ENCODE measurements at places on chromosomes 5 and 9.

GRCh38 chr9:135480071-135480939 lies 723 bp downstream of the PPP1R26 start:
- no peak for DNase-seq

DNA sequence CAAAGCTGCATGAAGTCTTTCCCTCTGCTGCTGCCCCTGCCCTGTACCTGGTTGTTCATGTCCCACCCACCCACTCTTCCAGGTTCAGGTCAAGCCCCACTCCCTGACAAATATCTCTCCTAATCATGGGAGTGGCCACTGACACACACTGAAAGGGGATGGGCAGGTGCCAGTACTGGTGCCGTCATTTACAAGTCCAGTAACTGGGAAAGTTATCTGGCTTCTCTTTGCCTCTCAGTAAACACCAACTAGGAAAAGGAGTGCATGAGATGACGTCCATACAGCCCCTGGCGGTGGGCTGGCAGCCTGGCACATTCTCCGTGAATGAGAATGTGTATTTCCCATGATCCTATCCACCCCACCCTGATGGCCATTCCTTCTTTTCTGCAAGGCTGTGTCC lies 225.2 kb downstream of the FSTL4 start:
- no peak for DNase-seq

GRCh38 chr9:8750639-8751051 lies 951.1 kb upstream of the DMAC1 start:
- DNase-seq = no peak

GRCh38 chr5:53030893-53031292 lies 41.7 kb downstream of the ITGA2 start:
- no peak for DNase-seq

DNA sequence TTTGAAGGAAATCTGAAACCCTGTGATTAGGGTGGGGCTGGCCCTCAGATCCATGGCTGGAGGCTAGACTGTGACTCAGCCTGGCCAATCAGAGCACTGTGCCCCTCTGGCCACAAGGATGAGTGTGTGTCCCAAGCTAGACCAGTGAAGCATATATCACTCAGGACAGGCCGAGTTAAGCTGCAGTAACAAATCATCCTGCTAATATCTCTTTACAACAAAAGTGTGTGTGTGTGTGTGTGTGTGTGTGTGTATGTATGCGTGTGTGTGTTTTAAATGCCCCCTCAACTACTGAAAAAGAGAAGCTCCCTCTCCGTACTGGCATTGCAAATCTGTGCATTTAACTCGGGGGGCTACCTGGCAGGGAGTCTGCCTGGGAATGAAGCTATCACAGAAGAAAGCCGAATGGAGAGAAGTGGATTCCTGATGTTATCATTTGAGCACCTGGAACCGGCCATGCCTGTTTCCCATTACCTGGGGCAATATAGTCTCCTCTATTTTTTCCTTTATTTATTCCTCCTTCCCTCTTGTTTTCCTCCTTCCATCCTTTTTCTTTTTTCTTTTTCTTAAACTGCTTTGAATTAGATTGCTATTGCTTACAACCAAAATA lies 25.6 kb downstream of the STC2 start:
- DNase-seq = no peak

DNA sequence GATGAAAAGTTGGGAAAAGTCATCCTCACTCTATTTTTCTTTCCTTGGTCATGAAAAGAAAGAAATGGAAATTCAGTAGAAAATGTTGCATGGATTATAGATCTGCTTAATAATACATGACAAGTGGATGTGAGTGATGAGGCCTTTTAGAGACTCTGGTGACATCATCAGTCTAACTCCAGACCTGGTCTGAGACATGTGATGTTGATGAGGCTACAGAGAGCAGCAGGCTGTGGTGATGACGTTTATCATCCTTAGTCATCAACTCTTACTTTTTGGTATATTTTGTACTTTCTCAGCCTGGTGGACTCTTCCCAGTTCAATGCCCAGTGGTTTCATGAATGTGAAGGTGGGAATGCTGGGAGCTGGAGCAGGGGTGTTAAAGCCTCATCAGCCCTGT lies 116.4 kb downstream of the TTLL11 start:
- DNase-seq = no peak

DNA sequence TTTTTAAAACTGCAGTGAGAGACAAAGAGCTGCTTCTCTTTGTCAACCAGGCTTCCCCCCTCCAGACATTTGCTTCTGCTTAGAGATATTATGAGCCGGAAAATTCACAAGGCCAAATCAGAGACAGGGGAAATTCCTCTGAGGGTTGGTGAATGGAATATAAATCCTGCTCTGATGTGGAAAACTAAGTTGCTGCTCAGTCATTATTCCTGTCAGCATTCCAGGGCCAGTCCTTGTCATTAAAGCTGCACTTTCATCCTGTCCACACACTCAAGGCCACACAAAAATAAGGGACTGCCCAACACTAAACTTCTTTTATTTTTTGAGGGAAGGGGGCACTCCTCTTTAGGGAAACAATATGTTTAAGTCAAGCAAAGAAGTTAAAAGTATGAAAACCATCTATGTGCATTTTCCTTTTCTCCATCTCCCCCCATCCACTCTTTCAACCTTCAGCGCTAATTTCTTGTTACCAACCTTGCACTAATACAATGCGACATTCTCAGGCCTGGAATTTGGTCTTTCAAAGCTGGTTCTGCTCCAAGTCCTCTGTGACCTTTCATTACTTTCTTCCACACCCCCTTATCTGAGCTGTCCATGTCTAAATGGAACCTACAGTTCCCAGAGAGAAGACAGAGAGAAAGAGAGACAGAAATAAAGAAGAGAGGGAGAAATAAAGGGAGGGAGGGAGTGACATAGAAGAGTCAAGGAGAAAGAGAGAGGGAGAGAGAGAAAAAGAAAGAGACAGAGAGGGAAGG lies 118.9 kb upstream of the S1PR3 start:
- DNase-seq = no peak

DNA sequence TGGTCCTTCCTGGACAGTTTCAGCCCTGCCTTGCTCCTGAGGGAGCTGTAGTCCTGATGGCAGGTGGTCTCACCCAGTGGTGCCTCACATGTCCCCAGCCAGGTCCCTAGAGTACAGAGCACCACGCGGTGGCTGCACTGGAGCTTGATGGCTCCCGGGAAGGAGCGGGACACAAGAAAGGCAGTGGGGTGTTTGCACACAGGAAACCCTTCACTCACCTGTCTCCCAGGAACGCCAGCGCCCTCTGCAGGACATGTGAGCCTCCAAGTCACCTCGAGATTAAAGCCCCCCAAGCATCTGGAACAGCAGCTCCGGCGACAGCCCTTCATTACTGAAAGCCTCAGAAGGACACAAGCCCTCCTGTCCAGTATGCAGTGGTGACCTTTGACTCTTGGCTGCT lies 19.9 kb upstream of the TMEM250 start:
- DNase-seq = no peak

DNA sequence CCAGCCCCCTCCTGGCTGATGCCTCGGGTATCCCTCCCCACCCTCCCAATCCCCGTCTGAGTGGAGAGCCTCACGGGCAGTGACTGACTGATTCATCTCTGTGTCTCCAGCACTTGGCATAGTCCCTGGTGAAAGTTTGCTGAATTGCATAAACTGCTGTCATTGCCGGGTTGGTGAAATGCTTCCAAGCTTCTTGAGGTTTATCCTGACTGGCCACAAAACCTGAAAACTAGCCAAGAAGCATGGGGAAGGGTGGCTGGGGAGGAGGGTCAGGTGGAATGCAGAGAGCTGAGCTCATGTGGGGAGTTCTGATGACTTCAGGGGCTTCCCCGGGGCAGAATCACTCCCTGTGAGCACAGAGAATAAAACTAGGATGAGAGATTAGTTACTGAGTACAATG lies 56.9 kb upstream of the GGTA1 start:
- peak; percentile 95 for DNase-seq

DNA sequence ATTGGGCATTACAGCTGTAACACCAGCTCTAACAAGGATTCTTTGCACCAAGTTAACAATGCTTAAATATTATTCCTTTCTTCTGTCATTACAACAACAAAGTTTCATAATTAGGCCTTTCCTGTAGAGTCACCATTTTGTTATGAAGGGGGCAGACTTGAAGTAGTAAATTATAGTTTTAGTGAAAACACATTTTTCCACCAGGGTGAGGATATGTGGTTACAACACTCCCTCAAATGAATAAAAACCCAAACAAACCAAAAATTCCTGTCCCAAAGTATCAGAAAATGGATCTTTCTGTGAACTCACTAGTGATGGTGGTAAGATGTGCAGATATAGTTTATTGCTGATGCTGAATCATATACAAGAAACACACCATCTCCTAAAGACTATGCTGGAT lies 250.5 kb upstream of the TUT7 start:
- DNase-seq = no peak

Measured in AG09319 (cell line).